ENCODE measurements at places on chromosomes 3 and 15. TPM values are rescaled to one million over a fixed set of nuclear protein-coding genes. Genes with fewer than 3 reads are reported as not detected.

ISLR gene
- total RNA-seq = 25.8 TPM

ADGRG7 gene
- not detected for total RNA-seq

MYZAP gene
- total RNA-seq = 1.3 TPM

LMOD3 gene
- not detected for total RNA-seq
